ENCODE measurements at places on chromosomes 3 and 15. TPM values are rescaled to one million over a fixed set of nuclear protein-coding genes. Genes with fewer than 3 reads are reported as not detected.

Gene GOLGA8S
- total RNA-seq, result 0.12 TPM

Gene TICRR
- not detected for total RNA-seq

Gene TRPM1
- not detected for total RNA-seq

Gene ROPN1
- total RNA-seq, result not detected

Gene ITGB5
- total RNA-seq, result 1.4 TPM

Gene CAMK2N2
- total RNA-seq, result 0.29 TPM

Gene CA12
- not detected for total RNA-seq

Gene GRK7
- not detected for total RNA-seq

Gene SLC12A1
- not detected for total RNA-seq

Gene ATG3
- total RNA-seq, result 54.9 TPM

Gene EBLN2
- total RNA-seq, result 10.2 TPM

Gene GADL1
- not detected for total RNA-seq

Gene PP2D1
- total RNA-seq, result not detected

Gene SERPINI2
- not detected for total RNA-seq

Measured in B cell (primary cell).